ENCODE measurements at places on chromosomes 4 and X.

DNA sequence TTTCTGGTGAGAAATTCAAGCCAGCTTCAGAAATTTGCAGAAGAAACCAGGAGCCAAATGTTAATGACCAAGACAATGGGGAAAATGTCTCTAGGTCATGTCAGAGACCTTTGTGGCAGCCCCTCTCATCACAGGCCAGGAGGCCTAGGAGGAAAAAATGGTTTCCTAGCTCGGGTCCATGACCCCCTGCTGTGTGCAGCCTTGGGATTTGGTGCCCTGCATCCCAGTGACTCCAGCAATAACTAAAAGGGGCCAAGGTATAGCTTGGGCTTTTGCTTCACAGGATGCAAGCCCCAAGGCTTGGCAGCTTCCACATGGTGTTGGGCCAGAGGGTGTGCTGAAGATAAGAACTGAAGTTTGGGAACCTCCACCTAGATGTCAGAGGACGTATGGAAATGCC lies 814.7 kb upstream of the SLIT2 start:
- no peak for DNase-seq

GRCh38 chr4:140353786-140354185 lies 19.7 kb upstream of the SCOC start:
- DNase-seq: no peak

GRCh38 chr4:149790172-149790907 lies 25.3 kb downstream of the IQCM start:
- DNase-seq: no peak

DNA sequence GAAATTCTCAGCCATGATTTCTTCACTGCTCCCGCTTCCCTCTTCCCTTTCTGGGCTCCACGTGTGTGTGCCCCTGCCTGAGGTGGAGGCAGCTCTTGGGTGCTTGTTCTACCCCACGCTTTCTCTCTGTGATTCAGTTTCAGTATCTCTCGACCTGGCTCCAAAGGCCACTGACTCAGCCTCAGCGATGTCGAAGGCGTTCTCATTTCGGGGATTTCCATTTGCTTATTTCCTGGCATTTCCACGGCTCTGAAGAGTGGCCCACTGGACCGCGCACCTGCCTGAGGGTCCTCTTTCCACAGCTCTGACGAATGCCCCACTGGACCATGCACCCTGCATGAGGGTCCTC lies 52.4 kb downstream of the GAK start:
- DNase-seq: peak; percentile 58

DNA sequence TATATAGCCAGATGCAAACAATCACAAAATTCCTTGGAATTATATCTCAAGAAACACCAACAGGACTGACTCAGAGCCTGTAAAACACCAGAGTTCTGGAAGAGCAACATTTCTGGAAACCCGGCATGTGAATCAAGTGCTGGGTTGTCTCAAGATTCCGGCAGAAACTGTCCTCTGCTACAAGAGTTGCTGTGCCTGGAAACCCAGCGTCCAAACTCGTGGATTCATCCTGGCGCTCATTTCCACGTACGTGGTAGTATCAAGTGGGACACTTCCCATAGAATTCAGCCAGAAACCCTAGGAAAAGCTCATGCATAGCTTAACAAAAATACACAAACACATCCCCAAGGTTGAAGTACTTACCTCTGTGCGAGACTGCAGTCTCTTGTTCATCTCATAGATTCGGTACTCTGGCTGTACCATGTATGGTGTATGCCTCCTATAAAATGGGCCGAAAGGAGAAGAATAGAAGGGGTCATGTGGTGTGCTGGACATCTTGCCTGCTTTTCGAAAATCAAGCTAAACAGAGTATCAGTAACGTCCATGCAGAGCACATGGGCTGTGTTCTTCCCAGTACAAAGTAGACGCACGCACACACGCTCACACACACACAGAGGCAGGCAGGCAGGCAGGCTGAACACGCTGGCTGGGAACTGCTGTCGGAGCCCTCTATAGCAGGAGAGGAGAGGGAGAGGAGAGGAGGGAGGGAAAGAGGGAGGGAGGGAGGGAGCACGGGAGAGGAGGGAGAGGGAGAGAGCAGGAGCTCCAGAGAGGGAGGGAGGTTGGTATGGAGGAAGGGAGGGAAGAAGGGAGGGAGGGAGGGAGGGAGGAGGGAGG lies at the start of gene LDB2:
Gene LDB2 (minus strand): TSS at position 655 of the 837 bp plus-strand sequence.
- DNase-seq: no peak

- no peak for DNase-seq
Measured at GRCh38 chrX:132631579-132632232, 142.9 kb upstream of the MBNL3 start.

GRCh38 chr4:60581919-60582536 lies 618.1 kb upstream of the ADGRL3 start:
- no peak for DNase-seq

DNA sequence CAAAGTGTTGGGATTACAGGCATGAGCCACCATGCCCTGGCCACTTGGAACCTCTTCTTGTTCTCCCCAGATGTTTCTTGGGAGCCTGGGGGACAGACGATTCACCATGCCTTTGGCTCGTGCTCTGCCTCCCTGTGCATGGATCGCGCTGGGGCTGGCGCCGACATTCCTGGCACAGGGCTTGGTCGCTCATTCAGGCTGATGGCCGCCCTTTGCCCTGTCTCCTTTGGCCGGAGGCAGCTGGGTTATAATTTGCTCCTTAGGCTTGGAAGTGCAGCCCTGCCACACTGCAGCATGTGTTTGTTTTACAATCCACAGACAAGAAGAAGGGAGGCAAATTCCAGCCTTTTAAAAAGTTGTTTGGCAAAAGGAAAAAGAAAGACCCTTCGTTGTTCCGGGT lies 115.3 kb downstream of the AASDH start:
- DNase-seq: no peak

DNA sequence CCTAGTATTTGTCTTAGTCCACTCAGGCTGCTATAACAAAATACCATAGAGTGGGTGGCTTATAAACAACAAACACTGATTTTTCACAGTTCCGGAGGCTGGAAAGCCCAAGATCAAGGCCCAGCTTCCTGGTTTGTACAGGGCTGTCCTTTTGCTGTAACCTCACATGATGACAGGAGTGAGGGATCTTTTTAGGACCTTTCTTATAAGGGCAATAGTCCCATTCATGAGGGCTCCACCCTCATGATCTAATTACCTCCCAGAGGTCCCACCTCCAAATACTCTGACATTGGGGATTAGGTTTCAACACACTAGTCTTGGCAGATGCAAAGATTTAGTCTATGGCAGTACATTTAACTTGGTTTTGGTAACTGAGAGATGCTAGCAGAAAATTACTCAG lies 20.9 kb downstream of the GPAT3 start:
- no peak for DNase-seq

- no peak for DNase-seq
Measured at GRCh38 chrX:38940547-38940946, 139.3 kb downstream of the MID1IP1 start.
